Stomach (tissue), 19 donors: ENCODE measurements at places on chromosomes 4 and X.
A peak's percentile ranks its signal among the peaks of the same experiment; 100 is the strongest.

- DNase-seq: no peak
Observed at GRCh38 chr4:41079881-41080560, 134.3 kb downstream of the APBB2 start.

DNA sequence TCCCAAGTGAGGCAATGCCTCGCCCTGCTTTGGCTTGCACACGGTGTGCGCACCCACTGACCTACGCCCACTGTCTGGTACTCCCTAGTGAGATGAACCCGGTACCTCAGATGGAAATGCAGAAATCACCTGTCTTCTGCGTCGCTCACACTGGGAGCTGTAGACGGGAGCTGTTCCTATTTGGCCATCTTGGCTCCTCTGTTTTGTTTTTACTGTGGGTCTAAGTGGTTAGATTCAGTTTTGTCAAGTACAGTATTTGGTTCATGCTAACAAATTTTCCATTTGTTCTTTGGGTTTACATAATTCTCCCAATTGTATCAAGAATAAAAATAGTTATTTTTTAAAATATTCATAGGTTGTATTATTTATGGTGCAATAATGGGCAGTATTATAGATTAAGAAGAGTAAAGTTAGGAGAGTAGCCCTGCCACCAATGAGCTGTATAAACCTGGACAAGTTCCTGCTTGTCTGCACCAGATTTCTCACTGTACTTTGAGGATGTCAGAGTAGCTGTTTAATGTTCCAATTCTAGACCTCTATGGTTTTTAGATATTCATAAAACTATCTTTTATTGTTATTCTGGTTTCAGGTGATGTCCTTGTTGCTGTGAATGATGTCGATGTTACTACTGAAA lies 23.4 kb downstream of the INTU start:
- DNase-seq: no peak

DNA sequence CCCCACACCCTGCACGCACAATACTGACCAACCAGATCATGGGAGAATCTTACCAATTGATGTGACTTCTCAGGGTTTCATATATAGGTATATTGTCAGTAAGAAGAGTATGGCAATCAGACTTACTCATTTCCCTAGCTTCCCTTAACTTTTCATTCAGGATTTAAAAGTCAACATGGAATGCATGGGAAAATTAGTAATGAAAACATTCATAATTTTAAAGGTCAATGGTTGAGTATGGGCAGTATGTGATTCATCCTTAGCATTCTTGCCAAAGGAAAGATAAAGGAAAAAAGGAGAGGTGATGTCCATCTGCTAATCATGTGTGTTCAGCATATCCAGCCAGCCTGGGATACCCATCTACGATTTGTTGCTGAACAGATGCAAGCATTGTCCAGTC lies 4.0 kb downstream of the DIPK2B start:
- no peak for DNase-seq

- DNase-seq: no peak
Observed at GRCh38 chrX:119753639-119754257, 4.6 kb upstream of the SOWAHD start.

GRCh38 chrX:39767446-39767845 lies 330.3 kb downstream of the BCOR start:
- no peak for DNase-seq

DNA sequence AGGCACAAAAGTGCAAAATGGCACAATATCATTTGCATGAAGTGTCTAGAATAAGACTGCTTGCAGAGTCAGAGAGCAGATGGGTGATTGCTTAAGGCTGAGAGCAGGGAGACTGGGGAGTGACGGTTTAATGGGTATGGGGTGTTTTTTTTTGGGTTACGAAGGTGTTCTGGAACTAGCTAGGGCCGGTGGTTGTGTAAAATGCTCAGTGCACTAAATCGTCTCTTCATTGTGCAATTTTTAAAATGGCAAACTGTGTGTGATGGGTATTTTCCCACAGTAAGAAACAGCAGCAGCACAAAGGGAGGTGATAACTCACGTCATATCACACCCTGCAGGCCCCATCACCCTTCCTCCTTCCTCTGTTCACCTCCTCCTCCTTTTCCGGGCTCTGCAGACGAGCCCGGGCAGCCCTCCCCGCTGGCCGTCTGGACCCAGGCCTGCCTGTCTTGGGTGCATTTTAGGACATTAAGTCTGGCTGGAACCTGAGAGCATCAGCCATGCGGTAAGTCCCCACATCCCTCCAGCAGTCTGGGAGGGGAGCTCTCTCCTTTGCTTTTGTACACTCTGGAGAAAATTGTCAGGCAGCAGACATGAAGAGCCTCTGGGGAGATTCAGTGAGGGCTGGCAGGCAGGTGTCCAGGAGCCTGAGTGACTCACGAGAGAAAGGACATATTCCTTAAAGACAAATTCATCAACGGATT lies 42.7 kb downstream of the ASMT start:
- DNase-seq: peak; percentile 20

DNA sequence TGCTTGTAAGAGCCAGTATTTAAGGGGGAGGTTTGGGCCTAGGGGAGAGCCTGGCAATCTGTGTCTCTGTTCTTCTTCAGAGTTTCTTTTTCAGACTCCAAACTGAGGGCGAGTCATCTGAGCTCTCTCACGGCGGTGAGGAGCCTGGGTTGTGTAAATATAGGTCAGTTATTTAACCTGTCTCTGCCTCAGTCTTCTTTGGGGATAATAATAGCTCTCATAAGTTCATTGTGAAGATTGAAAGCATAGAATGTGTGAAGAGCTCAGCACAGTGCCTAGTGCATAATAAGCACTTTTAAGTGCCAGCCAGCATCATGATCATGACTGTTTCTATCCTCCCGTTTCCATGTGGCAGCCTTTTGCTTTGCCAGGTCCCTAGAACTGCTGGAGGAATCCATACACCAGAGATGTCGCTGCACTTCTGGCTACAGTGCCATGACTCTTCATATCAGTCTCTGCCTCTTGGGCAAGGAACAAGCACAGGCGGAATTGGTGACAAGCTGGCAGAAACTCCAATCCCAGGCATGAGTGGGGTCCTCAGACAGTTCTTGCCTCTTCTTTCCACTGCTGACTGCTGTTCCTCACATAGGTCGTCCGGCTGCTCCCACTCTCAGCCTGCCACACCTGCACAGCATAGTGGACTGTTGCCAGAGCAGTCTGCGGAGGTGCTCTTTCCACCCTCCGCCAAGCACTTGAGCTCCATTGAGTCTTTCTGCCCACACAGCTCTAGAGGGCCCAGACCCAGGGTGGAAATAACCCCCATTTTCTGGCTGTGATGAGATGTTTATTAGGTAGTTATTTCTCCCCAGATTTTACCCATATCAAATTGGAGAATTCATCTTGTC lies 103.7 kb upstream of the MAML3 start:
- DNase-seq: no peak

GRCh38 chrX:82675104-82675503 lies 833.0 kb upstream of the POU3F4 start:
- no peak for DNase-seq

DNA sequence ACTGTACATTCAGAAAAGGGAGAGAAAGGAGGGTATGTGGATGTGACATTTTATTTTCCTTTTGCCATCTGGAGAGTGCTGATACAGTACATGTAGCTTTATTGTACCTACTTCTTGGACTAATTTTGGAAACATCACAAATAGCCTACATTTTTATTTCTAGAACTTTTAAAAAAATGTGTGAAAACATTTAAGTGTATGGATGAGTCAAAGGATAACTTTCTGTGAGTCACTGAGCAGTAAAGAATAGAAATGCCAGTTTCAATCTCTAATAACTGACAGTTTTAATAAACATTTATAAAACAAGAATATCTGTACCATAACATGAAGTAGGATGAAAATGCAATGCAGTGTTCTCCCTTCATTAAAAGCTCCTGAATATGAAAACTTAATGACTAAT lies 374.4 kb upstream of the NWD2 start:
- DNase-seq: no peak

DNA sequence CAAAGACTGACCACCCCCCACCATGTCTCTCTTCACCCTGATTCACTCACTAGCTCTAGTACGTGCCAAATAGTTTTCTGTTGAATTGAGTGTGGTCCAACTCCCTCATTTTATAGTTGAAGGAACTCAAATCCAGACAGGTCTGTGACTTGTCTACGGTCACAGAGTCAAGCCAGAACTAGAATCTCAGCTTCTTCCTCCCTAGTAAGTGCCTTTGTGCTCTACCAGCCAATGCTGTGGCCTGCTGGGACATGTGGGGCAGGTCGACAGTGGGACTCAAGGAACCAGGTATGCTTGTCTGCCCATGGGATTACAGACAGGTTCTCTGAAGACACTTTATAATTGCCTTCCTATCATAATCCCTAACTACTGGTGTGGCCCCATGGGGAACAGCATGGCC lies 108.6 kb upstream of the CPEB2 start:
- DNase-seq: no peak

DNA sequence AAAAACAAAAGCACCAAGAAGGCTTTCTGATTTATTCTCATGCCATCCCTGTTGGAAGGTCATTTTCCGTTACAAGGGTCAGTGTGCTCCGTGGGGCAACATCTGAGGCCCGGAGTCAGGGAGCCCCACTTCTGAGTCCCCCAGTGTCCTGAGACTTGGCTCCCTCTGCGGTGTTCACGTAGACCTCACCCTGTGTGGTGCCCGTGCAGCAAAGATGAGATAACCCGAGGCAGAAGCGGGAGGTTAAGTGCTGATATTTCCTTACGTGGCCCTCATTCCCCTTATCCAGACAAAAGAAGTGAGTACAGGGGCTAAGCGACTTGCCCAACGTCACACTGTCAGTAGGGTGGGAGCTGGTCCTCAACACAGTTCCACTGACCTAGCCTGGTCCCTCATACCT lies 3.5 kb downstream of the JAKMIP1 start:
- DNase-seq: no peak

DNA sequence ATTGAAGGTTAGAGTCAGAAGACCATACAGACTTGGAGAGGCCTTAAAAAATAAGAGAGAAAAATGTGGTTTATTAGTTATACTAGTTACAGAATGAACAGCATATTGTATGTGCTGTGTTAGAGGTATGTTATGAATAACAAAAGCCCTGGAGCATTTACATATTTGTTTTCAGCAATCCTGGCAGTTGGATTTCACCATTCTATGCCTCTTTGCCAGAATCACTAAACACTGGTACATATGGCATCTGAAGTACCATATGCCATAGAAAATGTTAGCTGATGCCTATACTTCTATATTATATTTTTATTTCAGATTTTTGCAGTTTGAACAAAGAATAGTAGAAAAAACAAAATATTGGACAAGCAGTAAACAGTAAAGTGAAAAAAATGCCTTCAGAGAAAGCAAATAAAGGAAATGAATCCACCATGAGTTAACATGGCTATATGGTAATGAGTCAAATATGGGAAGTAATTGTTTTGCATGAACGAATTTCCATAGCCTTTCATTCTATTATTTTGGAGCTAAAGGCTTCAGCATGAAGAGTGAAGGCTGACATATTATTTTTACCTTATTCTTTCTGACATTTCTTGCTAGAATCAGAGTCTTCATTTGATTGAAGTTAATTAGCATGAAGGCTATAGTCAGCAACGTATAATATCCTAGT lies 41.9 kb upstream of the PRDM8 start:
- DNase-seq: no peak

DNA sequence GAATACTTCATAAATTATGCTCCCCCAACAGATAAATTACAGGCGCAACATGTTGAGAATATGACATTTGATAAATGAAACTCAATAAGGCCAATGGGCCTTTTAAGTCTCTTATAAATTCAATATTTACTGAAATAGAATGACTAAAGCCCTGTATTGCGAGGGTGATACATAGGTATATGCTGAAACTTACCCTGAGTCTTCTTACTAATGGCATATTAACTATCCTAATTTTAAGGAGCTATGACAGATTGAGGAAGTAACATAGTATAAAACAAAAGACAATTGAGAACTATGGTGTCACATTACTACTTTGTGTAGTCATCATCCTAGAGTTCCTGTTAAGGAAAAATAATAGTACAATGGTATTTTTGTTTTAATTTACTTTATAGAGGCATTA lies 440.7 kb downstream of the IL15 start:
- no peak for DNase-seq

DNA sequence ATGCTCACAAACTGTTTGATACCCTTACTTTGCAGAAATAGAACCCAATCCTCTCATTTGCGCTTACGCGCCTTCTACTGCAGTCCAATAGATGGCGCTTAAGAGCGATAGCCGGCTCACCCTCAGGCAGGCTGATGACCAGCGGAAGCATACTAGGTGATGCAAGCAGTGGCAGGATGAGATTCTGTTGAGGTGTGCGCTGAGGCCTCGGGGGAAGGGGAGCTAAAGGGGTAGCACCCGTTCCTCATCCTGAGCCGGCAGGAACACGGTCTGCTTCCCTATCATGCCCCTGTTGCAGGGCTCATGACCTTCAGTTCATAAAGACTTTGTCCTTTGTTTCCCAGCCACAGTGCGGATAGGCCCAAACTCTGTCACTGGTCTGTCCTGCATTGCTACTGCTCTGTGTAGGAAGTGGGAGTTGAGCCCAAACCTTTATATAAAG lies 628.9 kb downstream of the TLL1 start:
- no peak for DNase-seq

DNA sequence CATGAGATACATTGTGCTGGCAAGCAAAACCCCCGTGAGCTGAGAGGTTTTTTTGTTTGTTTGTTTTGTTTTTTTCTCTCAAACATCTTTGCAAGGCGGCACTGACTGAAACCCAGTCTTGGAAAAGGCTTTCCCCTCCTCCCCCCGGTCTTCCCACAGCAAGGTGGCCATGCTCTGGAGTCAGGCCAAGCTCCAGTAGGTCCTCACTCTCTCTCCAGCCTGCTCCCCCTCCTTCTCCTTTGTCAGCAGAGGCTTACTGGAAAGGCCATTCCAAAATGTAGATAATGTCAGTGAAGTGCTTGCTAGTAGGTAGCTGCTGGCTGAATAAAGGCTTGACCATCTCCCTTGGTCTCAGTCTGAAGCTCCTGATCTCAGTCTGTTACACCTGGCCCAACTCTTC lies 32.6 kb downstream of the FRMPD3 start:
- no peak for DNase-seq

DNA sequence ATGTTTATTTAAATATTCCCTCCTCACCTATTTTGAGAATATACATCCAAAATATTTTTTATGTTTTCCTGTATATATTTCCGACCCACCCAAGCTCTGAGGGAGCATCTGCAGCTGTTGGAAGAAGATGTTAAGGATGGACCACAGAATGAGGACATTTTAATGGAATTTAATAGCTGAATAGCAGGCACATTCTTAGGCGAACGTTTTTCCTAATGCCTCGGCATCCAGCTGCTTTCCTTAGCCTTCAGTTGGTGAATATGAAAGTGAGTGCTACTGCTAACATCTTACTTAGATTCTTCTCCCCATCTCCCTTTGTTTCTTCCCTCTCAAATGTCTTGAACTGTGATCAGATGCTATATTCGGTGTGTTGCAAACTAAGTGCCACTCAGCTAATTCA lies 158.0 kb upstream of the CTSO start:
- no peak for DNase-seq

DNA sequence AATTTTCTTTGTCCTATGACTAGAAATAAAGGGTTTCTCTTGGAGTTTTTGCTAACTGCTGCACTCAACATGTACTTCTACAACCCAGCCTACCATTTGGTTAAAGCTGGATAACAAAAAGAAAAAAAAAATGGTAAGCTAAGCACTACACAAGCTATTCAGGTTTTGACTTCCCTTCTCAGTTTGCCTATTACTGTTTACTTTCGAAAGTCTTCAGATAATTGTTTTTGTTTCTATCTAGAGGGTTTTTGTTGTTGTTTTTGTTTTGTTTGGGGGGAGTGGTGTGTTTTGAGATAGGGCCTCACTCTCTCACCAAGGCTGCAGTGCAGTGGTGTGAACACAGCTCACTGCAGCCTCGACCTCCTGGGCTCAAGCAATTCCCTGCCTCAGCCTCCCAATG lies 46.6 kb downstream of the CLOCK start:
- DNase-seq: no peak
